T-helper 17 cell (primary cell): ENCODE measurements at places on chromosomes 3 and 15. TPM values are rescaled to one million over a fixed set of nuclear protein-coding genes. Genes with fewer than 3 reads are reported as not detected.

DNA sequence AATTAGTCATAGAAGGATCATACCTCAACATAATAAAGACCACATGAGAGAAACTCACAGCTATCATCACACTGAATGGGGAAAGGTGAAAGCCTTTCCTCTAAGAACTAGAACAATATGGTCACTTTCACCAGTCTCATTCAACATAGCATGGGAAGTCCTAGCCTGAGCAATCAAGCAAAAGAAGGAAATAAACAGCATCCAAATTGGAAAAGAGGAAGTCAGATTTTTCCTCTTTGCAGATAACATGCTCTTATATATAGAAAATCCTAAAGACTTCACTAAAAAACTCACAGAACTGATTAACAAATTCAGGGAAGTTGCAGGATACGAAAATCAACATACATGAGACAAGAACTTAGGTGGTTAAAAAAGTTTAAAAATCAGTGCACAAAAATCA, 24.7 kb downstream of the MAP3K13 start:
- DNase-seq, result no peak

RHOV gene
- total RNA-seq, result 0.18 TPM

NMNAT3 gene
- total RNA-seq, result 1.7 TPM

DNA sequence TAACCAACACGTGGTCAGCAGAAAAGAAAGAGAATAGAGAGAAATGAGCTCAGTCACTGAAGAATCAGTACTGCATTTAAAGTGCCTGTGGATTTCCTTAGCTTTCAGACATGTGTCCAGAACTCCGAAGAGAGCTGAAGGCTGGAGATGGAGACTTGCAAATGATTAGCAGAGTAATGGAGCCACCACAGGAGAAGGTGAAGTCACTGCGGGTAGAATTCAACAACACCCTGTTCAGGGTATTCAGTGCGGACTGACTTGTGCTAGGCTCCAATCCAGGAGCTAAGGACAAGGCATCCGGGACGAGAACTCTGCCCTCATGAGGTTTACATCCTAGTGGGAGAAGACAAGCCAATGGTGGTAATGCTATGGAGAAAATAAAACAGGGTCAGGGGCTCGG, 4.2 kb downstream of the EIF4E3 start:
- DNase-seq, result no peak

SEMA3F gene
- 0.18 TPM for total RNA-seq

DUOX1 gene
- total RNA-seq, result not detected

DNA sequence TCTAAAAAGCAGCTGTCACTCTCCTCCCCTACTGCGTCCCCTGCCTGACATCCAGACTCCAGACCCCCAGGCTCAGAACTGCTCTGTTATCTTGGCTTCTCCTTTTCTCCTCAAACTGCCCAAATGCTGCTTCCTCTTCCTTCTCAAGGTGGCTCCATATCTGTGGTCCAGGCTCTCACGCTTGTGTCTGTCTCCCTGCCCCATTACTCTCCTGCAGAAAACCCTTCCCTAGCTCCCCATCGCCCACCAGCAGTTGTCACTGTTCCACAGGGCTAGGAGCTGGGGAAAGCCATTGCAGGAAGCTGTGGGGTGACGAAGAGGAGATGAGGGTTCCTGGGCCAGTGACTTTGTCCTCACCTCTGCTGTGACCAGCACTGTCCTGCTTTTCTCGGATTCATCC, 30.7 kb upstream of the CGNL1 start:
- no peak for DNase-seq

AHSG gene
- not detected for total RNA-seq

GRCh38 chr3:180926526-180926925, 14.1 kb downstream of the FXR1 start:
- DNase-seq, result no peak

GRCh38 chr3:102536456-102536855, 101.6 kb downstream of the ZPLD1 start:
- DNase-seq, result no peak

DNA sequence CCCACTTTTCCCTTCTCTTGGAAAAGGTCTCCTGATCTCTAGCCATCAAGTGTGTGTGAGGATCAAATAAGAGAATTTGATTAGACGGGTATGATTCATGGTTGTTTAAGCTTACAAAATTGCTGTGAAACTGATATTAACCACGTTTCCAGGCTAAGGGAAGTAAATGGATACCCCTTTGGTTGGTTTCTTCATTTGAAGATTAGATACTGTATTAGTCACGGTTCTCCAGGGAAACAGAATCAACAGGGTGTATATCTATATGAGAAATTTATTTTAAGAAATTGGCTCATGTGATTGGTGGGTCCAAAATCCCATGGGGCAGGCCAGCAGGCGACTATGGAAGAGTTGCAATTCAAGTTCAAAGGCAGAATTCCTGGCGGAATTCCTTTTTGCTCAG, 112.7 kb upstream of the SELENOK start:
- no peak for DNase-seq

- DNase-seq, result peak; percentile 54
Measured at GRCh38 chr3:185976977-185977678, 39.3 kb upstream of the TRA2B start.

DNA sequence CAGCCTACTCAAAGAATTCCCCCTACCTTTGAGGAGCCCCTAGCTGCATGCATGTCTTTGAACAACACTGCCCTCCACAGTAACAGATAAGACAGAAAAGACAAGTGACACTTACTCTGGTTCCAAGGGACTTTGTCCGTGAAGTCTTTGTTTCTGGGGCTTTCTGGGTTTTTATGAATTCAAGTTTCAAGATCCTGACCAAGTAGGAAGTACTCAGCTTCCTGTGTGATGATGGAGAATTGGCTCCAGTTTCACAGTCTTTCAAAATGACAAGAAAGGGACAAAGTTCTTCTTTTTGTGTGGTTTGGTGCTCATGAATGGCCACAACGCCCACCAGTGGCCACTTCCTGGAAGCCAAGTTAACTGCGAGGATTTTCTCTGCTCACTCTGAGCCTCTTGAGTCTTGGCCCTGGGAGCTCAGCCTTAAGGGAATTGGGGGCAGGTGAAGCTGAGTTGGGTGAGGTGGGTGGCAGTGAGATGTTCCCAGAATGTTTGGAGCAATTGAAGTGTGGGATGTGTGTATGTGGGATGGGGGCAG, at the start of gene CCR1:
Gene CCR1, minus strand, starts transcription at position 147 of the 538 bp plus-strand sequence. CDS start 4,000 bp downstream, outside the sequence.
- no peak for DNase-seq

SAMD7 gene
- total RNA-seq, result not detected

RPS27L gene
- 49.8 TPM for total RNA-seq

KLHL24 gene
- total RNA-seq, result 120 TPM

- no peak for DNase-seq
Measured at GRCh38 chr3:185796431-185797107, 28.3 kb downstream of the IGF2BP2 start.

DNA sequence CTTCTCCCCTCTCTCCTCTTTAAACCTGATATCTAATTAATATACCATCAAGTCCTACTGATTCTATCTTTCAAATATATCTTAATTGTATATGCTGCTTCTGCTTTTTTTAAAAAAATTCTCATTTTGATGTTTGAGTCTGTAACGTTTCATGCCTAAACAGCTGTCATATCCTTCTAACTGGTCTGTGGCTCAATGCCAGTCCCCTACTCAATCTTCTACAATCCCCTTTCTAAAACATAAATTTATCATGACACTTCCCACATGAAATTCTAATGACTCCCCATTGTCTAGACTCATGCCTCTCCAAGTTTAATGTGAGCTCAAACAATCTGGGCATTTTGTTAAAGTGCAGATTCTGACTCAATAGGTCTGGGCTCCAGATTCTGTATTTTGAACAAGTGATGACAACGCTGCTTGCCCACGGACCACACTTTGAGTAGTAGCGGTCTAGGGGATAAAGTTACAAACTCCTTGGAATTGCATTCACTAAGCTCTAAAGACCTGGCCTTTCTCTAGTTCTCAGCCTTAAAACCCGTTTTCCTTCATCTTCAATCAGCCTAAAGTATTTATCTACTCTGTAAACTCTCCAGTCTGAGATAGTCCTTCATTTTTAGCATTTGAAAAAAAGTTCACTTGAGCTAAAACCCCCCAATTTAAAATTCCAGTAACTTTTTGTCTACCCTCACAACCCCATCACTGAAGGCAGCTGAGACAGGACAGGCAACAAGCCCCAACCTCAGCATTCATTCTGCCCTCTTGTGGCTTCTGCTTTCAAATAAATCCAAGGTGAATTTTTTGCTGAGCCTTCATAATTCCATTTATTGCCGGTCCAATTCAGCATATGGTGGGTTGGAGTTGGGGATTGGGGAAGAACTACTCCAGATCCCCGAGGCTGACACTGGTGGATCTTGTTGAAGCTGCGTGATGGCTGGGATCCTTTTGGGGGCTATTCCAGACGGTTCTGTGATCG, 88.1 kb upstream of the THRB start:
- DNase-seq, result no peak

DNA sequence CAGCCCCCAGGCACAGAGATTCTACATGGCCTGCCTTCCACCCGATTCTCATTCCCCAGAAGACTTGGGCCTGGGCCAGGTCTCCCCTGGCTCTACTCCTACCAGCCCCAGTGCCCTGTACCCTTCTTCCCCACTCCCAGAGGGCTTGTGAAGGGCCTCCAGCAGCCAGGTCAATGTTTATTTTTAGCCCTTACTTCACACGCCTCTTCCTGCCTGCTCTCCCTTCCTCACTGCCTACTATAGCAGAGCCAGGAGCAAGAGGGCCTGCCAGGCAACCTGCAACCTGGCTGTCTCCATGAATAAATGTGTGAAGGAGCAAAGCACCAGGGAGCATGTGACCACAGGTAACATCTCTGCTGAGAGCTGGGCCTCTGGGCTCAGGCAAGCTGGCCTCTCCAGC, 26.4 kb upstream of the APEH start:
- no peak for DNase-seq

GRCh38 chr3:100532411-100532810, 40.0 kb downstream of the TMEM45A start:
- no peak for DNase-seq

DNA sequence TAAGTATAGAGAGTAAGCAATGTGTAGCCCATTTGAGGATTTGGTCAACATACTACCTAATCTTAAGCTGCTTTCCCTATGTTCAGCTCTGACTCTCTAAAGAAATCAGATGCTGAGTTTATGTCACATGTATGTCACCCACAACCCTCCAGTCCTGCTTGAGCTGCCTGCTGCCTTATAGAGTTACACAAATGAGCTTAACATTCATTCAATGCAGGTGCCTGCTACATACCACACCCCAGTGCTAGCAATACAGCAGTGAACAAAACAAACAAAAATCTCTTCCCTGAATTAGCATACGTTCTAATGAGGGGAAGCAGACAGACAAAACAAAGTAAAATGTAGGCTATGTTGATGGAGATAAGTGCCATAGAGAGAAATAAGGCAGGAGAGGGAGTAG, 93.0 kb downstream of the HHLA2 start:
- no peak for DNase-seq
